ENCODE measurements at places on chromosomes 2 and 18. TPM values are rescaled to one million over a fixed set of nuclear protein-coding genes. Genes with fewer than 3 reads are reported as not detected.

CNGA3 gene
- not detected for total RNA-seq

FN1 gene
- 246 TPM for total RNA-seq

LIMS3 gene
- not detected for total RNA-seq

DNA sequence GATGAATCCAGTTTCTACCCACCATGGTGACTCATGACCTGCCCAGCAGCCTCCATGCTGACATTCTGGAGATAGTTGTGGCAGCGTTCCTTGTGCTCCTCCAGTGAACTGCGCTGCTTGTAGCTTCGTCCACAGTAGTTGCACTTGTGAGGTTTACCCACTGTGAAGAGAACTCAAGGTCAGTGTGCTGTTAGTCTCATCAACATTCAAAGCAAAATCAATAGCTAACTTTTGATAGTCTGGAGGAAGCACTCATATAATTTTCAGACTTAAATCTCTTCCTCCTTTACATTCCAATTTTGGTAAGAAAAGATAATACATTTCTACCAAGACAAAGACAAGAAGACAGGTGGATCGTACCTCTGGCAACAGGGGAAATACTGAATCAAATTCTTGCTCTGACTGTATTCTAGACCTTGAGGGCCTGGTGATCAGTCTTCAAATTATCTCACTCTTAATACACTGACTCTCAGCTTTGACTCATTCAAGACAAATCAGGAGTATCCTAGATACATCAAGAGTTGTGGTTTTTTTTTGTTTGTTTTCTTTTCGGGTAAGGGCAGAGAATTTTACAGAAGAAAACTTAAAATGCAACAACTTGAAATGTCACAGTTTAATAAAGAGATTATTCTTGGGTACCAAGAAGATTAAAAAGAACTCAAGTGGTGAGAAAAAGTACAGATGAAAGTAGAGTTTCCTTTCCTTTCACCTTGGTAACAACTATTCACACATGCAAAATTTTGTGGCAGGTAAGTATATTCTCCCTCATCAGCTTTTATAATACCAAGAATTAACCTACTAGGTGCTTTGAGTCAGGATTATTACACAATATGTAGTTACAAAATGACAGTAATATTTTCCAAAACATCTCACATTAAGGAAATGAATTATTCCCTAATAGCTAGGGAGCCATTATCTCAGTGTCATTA, 129.2 kb downstream of the IKZF2 start:
- DNase-seq = peak; percentile 15

DNA sequence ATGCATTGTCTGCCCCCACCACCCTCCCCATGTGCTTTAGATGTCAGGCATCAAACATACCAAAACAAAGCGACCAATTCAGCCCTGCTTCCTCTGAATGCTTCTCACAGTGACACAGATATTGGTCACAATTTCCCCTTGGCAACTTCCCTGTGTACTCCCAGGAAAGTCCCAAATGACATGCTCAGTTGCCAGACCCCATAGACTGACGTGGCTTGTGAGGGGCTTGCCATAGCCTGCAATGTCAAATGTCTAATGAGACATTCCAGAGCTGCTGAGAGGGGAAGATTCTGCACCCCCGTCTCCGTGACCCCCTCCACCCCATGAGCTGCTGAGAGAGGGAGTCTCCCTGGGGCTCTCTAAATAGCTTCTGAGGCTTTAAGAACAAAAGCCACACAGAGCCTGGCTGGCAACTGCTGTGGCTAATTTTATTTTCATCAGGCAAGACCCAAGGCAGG, 47.3 kb downstream of the RFTN2 start:
- DNase-seq = no peak

- no peak for DNase-seq
Observed at GRCh38 chr2:141384676-141385075, 746.1 kb downstream of the LRP1B start.

- no peak for DNase-seq
Observed at GRCh38 chr2:136376211-136376610, 258.3 kb upstream of the CXCR4 start.

DNA sequence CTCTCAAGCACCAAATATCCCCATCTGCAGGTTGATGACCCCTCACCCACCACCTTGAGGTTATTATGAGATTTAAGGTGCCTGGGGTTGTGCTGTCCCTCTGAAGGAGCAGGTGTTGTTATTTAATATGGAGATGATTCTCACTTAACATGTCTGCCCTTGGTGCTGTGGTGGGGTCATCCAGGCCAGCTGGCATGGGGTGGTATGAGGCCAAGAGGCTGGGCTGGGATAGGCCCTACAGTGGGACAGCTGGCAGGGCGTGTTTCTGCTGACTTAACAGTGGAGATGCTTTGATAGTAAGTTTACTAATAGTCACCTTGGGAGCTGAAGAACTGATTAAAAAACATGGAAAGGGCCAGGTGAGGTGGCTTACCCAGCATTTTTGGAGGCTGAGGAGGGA, 22.4 kb downstream of the SERPINB12 start:
- DNase-seq = no peak

- DNase-seq = no peak
Observed at GRCh38 chr2:153971855-153972254, 100.1 kb downstream of the GALNT13 start.

DNA sequence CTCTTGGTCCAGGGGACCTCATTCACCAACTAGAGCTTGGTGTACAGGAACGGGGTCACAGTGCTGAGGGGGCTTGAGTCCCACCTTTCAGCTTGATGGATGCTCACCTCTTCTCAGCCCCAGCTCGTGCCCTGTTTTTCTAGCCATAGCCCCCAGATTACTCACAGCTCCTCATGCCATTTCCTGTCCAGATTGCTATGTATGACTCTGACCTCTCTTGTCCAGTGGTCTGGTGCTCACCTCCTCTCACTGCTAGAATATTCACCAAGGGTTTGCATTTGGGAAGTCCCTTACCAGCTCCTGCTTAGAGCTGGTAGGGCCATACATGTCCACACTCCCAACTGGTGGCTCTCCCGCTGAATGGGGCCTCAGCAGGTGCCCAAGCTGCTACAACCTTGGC, 5.9 kb downstream of the LBX2 start:
- no peak for DNase-seq

- DNase-seq = no peak
Observed at GRCh38 chr2:119430023-119430498, 1.6 kb upstream of the TMEM37 start.

Measured in H4 (cell line).